ENCODE measurements at places on chromosomes 5 and 9.

GRCh38 chr9:35116539-35116897 is 856 bp upstream of the ATOSB start:
- no peak for DNase-seq

DNA sequence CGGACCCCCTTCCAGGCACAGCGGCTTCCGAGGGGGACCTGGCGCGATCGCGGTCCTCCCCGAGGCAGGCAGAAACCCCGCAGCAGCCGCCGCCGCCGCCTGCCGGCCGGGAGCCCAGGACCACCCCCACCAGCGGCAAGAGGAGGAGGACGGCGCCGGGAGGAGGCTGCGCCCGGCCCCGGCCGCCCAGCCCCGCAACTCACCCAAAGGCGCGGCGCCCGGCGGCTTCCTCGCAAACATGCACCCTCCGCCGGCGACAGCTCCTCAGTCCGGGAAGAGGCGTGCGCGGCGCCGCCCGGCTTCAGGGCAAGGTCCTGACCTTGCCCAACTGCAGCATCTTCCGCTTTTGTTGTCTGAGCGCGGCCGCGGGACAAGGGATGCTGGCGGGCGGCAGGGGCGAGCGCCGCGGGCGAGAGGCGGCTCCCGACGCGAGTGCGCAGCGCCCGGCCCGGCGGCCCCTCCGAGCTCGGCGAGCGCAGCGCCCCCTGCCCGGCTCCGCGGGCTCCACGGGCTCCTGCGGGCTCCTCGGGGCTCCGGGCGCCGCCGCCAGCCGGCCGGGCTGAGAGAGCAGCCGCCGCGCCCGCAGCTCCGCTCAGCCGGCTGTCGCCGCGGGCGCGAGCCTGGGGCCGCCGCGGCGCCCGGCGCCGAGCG is 507 bp downstream of the CTNND2 start:
- DNase-seq: peak; percentile 36

- DNase-seq: no peak
Measured at GRCh38 chr5:67214707-67215447, 18.3 kb upstream of the CD180 start.

DNA sequence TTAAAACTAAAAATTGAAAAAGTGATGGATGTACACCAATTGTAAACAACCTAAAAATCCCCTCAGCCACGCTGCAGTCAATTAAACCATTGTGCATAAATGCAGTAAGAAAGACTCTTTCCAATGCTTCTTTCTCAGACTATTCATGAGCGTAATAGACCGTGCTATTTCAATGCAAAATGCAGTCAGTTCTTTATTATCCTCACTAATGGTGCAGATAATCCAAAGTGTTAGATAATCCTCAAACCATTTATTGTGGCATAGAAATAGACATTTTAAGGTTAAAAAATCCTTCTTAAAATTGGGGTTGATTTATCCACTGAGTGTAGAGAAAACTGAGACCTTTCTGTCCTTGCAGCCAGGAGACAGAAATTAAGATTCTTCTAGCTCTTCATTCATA is 1862.8 kb downstream of the EFNA5 start:
- DNase-seq: no peak

DNA sequence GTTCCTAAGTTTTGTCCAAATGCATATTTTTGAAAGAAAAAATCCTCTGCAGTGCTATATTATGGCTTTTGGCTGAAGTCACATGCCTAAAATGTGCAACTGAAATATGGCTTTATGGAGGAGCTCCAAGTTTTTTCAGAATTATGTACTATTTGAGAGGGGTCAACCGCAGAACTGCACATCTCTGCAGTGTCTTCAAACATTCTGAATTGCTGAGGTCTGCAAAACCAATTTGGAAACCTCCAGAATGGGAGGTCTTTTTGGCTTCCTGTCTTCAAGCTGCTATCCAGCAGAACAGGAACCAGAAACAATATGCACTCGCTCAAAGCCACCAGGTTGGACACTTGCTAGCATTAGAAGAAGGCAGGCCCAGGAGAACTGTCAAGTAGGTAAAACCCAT is 376.0 kb upstream of the PAPPA start:
- no peak for DNase-seq

GRCh38 chr9:18982262-18982620 is 50.8 kb downstream of the SAXO1 start:
- DNase-seq: no peak

- no peak for DNase-seq
Measured at GRCh38 chr5:58855851-58856739, 273.2 kb downstream of the RAB3C start.

DNA sequence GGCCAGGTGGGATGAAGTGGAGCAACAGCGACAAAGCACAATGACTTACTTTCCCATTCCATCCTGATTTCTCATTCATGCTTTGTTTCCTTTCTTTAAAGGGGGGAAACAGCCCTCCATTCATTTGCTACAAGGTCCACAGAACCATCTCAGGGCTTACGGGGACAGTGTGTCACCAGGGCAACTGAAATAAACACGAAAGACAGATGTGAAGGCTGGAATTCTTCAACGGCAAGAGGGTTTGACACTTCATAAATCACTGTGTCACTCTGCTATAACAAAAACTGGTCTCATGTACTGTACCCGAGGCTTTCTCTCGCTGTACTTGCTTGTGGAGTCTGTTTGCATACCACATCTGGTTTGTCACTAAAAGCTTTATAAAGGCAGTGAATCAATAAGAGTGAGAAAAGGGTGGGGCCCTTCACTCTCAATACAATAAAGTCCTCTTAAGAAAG is 150.8 kb downstream of the EFNA5 start:
- no peak for DNase-seq

- DNase-seq: no peak
Measured at GRCh38 chr9:27460226-27461023, 63.7 kb upstream of the IFNK start.

GRCh38 chr5:78544561-78545201 is 103.9 kb downstream of the LHFPL2 start:
- no peak for DNase-seq

DNA sequence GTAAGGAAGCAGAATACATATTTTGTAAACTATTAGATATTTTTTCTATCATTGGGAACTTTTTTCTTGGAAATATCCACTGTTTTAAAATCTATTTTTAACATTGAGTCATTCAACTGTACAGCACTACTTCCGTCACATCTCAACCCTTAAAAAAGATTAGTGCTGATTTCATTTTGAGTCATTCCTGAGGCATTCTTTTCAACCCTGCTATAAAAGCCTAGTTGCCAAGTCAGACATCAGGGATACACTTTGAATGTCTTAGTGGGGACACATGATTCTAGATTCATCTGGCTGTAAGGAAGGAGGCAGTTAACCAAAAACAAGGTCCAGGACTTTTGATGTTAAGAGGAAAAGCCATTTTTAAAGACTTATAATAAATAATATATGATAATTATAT is 160.9 kb downstream of the GIN1 start:
- no peak for DNase-seq

DNA sequence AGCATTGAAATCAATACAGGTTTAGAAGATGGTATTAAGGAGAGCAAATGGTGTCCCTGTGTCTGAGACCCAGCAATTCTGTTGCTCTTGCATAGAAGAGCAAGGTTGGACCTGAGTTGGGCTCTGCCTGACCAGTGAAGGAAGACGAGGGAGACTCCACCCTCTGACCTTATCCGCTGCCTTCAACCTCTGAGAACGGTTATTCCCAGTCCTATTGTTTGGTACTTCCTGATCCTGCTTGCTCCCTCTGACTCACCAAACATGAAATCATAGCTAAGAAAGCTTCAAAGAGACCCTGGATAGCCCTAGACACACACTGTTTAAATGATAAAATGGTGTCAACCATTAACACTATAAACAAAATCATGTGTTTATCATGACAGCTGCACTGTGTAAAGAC is 218.5 kb downstream of the PLK2 start:
- no peak for DNase-seq

- DNase-seq: no peak
Measured at GRCh38 chr9:135088348-135088978, 995 bp downstream of the OLFM1 start.

- no peak for DNase-seq
Measured at GRCh38 chr9:16202914-16203728, 650.3 kb downstream of the CCDC171 start.

DNA sequence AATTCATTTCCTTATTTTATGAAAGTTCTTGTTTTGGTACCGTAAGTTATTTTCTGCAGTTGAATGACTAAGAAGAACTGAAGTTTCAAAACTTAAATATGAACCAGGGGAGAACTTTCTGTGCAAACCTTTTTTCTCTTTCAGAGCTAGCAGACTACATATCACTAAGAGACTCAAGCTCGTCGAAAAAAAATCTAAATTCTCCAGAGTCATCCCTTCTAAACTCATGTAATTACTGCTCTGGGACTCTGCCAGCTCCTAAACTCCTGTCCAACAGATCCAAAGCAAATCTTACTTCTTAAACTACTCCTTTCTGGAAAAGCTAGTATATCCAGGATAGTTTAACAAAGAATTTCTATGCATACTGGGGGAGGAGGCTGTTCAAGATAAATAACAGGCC is 87.0 kb upstream of the NR5A1 start:
- no peak for DNase-seq

DNA sequence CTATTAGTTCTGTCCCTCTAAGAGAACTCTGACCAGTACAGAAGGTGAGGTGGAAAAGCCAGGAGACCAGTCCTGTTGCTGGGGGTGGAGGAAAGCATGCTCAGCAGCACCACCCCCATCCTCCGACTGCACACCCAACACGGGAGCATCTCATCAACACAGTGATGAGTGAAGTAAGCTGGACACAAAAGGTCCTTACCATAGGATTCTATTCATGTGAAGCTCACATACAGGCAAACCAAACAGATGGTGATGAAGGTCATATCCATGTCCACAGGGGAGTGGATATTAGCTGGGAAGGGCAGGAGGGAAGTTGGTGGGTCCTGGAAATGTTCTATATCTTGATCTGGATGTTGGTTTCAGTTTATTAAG is 14.8 kb upstream of the MARCHF6 start:
- DNase-seq: no peak

DNA sequence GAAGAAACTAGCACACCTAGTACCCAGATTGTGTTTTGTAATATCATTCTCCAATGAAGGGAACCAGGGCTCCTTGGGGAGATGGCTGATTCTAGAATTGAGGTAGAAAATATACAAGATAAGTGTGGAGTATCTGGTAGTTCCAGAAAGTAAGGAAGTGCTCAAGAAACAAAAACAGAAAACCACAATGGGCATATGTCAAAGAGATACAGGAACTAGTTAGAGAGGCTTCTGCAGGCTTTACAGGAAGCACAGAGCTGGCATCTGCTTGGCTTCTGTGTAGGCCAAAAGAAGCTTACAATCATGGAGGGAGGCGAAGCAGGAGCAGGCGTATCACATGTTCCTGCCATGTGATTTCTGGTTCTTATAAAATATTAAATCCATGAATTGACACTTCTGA is 105.7 kb upstream of the TMEM161B start:
- no peak for DNase-seq

DNA sequence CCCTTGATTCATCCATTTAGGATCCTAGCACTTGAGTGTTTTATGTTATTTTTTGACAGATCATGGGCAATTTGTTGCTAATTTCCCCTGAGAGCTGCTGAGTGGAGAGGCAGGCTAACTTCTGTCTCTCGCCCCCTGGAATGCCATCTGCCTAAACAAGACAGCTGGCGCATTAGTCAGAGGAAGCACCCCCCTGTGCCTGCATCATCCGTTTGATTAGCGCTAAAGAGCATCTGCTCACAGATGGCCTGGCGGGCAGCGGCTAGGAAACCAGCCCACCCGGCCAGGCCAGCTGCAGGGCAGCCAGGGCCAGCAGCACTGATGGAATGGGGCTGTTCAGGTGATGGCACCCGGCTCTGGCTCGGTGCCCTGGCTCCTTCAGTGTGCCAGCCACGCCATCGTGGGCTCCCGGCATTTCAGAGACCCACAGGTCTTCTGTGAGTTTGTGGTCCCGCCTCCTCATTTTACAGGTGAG is 22.9 kb upstream of the ASS1 start:
- peak; percentile 21 for DNase-seq

GRCh38 chr5:78235289-78235688 is 59.2 kb downstream of the AP3B1 start:
- no peak for DNase-seq

- no peak for DNase-seq
Measured at GRCh38 chr5:149417711-149418368, 38.7 kb upstream of the IL17B start.

- DNase-seq: no peak
Measured at GRCh38 chr5:99640646-99641045, 711.8 kb upstream of the CHD1 start.

DNA sequence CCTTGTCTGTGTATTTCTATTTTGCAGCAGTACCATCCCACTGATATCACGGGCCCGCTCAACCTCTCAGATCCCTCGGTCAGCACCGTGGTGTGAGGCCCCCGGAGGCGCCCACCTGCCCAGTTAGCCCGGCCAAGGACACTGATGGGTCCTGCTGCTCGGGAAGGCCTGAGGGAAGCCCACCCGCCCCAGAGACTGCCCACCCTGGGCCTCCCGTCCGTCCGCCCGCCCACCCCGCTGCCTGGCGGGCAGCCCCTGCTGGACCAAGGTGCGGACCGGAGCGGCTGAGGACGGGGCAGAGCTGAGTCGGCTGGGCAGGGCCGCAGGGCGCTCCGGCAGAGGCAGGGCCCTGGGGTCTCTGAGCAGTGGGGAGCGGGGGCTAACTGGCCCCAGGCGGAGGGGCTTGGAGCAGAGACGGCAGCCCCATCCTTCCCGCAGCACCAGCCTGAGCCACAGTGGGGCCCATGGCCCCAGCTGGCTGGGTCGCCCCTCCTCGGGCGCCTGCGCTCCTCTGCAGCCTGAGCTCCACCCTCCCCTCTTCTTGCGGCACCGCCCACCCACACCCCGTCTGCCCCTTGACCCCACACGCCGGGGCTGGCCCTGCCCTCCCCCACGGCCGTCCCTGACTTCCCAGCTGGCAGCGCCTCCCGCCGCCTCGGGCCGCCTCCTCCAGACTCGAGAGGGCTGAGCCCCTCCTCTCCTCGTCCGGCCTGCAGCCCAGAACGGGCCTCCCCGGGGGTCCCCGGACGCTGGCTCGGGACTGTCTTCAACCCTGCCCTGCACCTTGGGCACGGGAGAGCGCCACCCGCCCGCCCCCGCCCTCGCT is 1.9 kb downstream of the LRRC26 start:
- no peak for DNase-seq

All from posterior cingulate gyrus (tissue), 11 donors.